Mesothelial cell of epicardium (in vitro differentiated cells): ENCODE measurements at places on chromosomes 6 and 20.

GRCh38 chr6:31580807-31581433 is 1.3 kb downstream of the LTB start:
- peaks cover 2% of the 10 kb centered on the region for H3K27me3 ChIP-seq
- H3K27ac ChIP-seq = peak overlapping the region; percentile 87
- H3K36me3 ChIP-seq = no peaks in the 10 kb centered on the region
- peaks cover 10% of the 10 kb centered on the region for H3K4me1 ChIP-seq

- H3K27me3 ChIP-seq = no peaks in the 10 kb centered on the region
- no peaks in the 10 kb centered on the region for H3K4me1 ChIP-seq
- H3K36me3 ChIP-seq = no peaks in the 10 kb centered on the region
- no peak overlapping the region for H3K4me3 ChIP-seq
- H3K27ac ChIP-seq = no peak overlapping the region
Measured at GRCh38 chr6:21556511-21556910, 37.0 kb upstream of the SOX4 start.

GRCh38 chr6:157644043-157644810 is 178.8 kb upstream of the SNX9 start:
- H3K4me3 ChIP-seq = no peak overlapping the region
- no peak overlapping the region for H3K27ac ChIP-seq
- no peak for DNase-seq
- no peaks in the 10 kb centered on the region for H3K27me3 ChIP-seq
- H3K4me1 ChIP-seq = peaks cover 12% of the 10 kb centered on the region

DNA sequence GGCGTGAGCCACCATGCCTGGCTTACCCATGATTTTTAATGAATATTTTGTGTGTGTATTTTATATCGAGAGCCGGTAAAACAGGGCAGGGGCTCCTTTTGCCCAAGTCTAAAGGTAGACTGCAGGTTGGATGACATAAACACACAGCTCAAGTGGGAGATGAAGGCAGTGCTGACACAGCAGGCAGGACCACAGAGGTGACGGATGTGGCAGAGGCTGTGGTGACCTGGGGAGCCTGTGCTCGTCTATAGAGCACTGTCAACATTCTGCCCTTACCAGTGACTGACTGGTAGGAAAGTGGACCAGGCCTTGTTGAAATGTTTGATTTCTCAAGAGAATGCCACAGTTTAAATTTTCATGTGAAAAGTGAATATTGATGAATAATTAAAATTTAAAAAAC is 137.5 kb downstream of the ZFP64 start:
- H3K27me3 ChIP-seq = no peaks in the 10 kb centered on the region
- no peak overlapping the region for H3K27ac ChIP-seq
- peaks cover 14% of the 10 kb centered on the region for H3K36me3 ChIP-seq
- no peak overlapping the region for H3K4me3 ChIP-seq
- no peak for DNase-seq

DNA sequence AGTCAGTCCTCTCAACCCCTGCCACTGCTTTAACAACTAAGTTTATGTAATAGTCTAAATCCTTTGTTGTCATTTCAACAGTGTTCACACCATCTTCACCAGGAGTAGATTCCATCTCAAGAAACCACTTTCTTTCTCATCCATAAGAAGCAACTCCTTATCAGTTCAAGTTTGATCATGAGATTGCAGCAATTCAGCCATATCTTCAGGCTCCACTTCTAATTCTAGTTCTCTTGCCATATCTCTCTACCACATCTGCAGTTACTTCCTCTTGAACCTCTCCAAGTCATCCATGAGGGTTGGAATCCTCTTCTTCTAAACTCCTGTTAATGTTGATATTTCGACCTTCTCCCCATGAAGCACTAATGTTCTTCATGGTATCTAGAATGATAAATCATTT is 57.9 kb upstream of the FOXO3 start:
- no peaks in the 10 kb centered on the region for H3K27me3 ChIP-seq
- H3K27ac ChIP-seq = no peak overlapping the region
- DNase-seq = no peak
- H3K4me1 ChIP-seq = peaks cover 5% of the 10 kb centered on the region
- H3K36me3 ChIP-seq = peaks cover 11% of the 10 kb centered on the region

DNA sequence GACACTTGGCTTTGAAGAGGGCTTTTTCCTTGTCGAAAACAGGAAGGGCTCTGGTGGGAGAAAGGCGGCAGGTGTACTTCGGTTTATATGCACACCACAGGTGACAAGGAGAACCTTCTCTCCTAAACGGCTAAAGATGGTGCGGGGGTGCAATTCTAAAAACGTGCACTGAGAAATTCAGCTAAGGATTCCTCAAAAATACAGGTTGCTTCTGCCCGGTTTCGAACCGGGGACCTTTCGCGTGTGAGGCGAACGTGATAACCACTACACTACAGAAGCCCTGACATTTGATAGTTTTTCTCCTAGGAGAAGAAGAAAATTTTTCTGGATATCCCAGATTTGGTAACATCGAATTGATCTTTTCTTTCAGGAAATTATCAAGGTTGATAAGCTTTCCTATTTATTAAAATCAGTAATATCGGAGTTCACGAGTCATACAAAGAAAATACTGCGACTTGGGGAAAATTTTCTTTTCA is 32.0 kb downstream of the POM121L2 start:
- H3K4me1 ChIP-seq = peaks cover 8% of the 10 kb centered on the region
- peaks cover 10% of the 10 kb centered on the region for H3K27me3 ChIP-seq
- H3K36me3 ChIP-seq = no peaks in the 10 kb centered on the region
- peak overlapping the region; percentile 78 for H3K27ac ChIP-seq
- H3K4me3 ChIP-seq = peak overlapping the region; percentile 94
- peak; percentile 67 for DNase-seq

GRCh38 chr20:5488823-5489222 is 172.1 kb upstream of the PROKR2 start:
- H3K27ac ChIP-seq = no peak overlapping the region
- H3K4me3 ChIP-seq = no peak overlapping the region
- DNase-seq = no peak
- no peaks in the 10 kb centered on the region for H3K36me3 ChIP-seq
- H3K27me3 ChIP-seq = peaks cover 68% of the 10 kb centered on the region
- no peaks in the 10 kb centered on the region for H3K4me1 ChIP-seq

- H3K27me3 ChIP-seq = peaks cover 3% of the 10 kb centered on the region
- no peak overlapping the region for H3K27ac ChIP-seq
- no peaks in the 10 kb centered on the region for H3K36me3 ChIP-seq
- H3K4me1 ChIP-seq = no peaks in the 10 kb centered on the region
Measured at GRCh38 chr6:167079853-167080297, 43.0 kb upstream of the CCR6 start.

GRCh38 chr20:1637755-1638154 is 17.9 kb upstream of the SIRPB1 start:
- peaks cover 6% of the 10 kb centered on the region for H3K4me1 ChIP-seq
- no peak overlapping the region for H3K27ac ChIP-seq
- H3K4me3 ChIP-seq = no peak overlapping the region
- DNase-seq = no peak
- H3K27me3 ChIP-seq = peaks cover 5% of the 10 kb centered on the region

DNA sequence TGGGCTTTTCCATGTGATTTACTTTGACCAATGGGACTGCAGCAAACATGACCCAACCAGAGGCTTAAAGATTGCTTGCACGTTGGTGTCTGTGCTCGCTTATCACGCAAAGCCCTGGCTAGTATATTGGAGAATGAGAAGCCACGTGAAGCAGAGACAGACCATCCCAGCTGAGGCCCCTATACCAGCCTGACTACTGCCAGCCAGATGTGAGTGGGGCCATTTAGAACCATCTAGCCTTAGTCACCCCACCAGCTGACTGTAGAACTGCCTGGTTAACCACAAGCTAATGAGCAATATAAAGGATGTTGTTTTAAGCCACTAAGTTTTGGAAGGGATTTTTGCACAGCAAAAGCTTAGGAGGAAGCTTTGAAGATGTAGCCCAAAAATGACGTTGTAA is 74.5 kb downstream of the MACROD2 start:
- H3K4me3 ChIP-seq = no peak overlapping the region
- H3K27ac ChIP-seq = no peak overlapping the region
- DNase-seq = no peak

DNA sequence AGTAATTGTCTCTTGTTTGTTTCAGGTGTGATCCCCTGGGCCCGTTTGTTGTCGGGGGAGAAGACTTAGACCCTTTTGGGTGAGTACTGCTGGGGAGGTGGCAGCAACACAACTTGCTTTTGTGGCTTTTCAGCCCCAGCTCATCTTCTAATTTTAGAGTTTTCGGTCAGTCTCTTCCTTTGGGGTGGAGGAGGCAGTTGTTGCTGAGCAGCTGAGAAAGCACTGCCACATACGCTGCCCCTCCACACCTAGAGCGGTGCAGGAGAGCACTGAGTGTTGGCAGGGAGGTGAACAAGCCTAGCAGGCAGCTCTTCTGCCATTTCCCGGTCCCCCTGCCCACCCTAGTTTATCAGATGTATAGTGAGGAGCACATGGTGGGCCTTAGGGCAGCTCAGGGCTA is 21.7 kb downstream of the TMEM74B start:
- no peak overlapping the region for H3K4me3 ChIP-seq
- H3K27me3 ChIP-seq = no peaks in the 10 kb centered on the region
- no peak overlapping the region for H3K27ac ChIP-seq
- H3K36me3 ChIP-seq = peaks cover 51% of the 10 kb centered on the region
- no peaks in the 10 kb centered on the region for H3K4me1 ChIP-seq
- no peak for DNase-seq

GRCh38 chr20:52469128-52469527 is 277.5 kb upstream of the ZFP64 start:
- peaks cover 31% of the 10 kb centered on the region for H3K27me3 ChIP-seq
- H3K4me1 ChIP-seq = peaks cover 6% of the 10 kb centered on the region
- peak overlapping the region; percentile 31 for H3K27ac ChIP-seq

GRCh38 chr6:40440053-40440452 is 147.1 kb downstream of the LRFN2 start:
- peaks cover 2% of the 10 kb centered on the region for H3K4me1 ChIP-seq
- H3K36me3 ChIP-seq = no peaks in the 10 kb centered on the region
- H3K27ac ChIP-seq = no peak overlapping the region
- peaks cover 7% of the 10 kb centered on the region for H3K27me3 ChIP-seq

- no peaks in the 10 kb centered on the region for H3K4me1 ChIP-seq
- no peaks in the 10 kb centered on the region for H3K36me3 ChIP-seq
- no peak overlapping the region for H3K4me3 ChIP-seq
Measured at GRCh38 chr6:169869301-169869700, 117.9 kb downstream of the ERMARD start.

GRCh38 chr6:89260832-89261231 is 43.7 kb upstream of the GABRR1 start:
- DNase-seq = peak; percentile 37
- peaks cover 13% of the 10 kb centered on the region for H3K4me1 ChIP-seq
- no peak overlapping the region for H3K27ac ChIP-seq
- H3K27me3 ChIP-seq = no peaks in the 10 kb centered on the region

DNA sequence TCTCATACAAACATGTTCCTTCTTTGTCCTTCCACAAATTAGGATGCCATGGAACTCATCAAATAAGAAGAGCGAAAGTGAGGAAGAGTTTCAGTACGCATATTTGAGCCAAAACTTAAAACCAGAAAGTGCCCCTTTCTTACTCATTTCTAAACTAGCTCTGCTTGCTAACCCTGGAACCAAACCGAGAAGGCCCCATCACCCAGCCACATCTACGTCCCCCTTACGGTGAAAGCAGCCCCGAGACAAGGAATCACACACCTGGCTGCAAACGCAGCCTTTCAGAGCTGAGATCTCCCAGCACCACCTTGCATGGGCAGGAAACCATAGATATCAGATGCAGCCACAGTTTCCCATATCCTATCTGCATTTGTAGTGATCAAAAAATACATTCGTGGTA is 28.5 kb downstream of the TRERF1 start:
- H3K4me3 ChIP-seq = no peak overlapping the region
- H3K4me1 ChIP-seq = peaks cover 2% of the 10 kb centered on the region
- no peak for DNase-seq
- H3K27me3 ChIP-seq = no peaks in the 10 kb centered on the region

- no peaks in the 10 kb centered on the region for H3K4me1 ChIP-seq
- no peak for DNase-seq
- H3K27ac ChIP-seq = no peak overlapping the region
- no peak overlapping the region for H3K4me3 ChIP-seq
- no peaks in the 10 kb centered on the region for H3K36me3 ChIP-seq
Measured at GRCh38 chr6:85096976-85097375, 332.6 kb upstream of the TBX18 start.

DNA sequence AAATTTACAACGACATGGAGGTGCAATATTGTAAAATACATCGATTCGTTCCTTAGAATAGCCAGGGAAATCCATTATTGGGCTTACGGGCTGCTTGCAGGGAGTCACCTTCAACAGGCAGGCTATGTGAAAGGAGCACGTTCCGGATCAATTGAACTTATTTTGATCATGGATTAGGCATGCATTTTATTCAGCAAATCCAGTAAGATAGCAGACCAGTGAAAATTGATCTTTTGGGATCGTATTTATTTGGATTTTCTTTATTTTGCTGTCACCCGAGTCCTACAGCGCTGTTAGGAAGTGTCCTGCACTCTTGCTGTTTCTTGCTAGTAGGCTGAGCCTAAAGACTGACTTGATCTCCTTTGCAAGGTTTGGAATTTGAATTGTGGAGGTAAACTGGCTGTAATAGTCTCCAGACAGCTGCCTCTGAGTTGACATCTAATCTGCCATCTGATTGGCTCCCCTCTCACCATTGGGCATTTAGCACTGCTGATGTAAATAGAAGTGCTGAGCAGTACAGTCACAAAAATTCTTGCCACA is 3.0 kb downstream of the ARID1B start:
- DNase-seq = no peak
- no peaks in the 10 kb centered on the region for H3K27me3 ChIP-seq
- H3K4me1 ChIP-seq = peaks cover 51% of the 10 kb centered on the region
- H3K4me3 ChIP-seq = peak overlapping the region; percentile 87
- peak overlapping the region; percentile 86 for H3K27ac ChIP-seq

DNA sequence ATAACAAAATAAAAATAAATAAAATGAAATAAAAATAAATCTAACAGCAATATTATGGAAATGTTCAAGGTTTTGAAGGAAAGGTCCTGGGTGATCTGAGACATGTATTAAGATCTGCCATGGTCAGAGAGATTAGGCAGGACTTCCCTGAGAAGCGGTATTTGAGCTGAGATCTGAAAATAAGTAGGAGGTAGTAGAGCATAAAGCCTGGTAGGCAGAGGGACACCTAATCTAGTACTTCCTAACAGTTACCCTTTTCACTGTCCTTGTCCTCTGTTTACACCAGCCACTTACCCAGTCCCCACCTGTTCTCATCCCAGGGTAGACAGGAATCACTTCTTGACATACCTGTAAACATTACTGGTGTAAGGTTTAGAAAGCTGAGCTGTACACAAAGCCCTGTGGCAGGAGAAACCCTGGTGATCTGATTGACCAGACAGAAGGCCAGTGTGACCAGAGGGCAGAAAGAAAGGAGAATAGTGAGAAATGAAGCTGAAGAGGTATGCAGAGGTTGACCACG is 8.3 kb upstream of the ZNF318 start:
- no peak for DNase-seq
- H3K27ac ChIP-seq = no peak overlapping the region
- H3K4me3 ChIP-seq = no peak overlapping the region
- H3K36me3 ChIP-seq = no peaks in the 10 kb centered on the region

- no peak overlapping the region for H3K27ac ChIP-seq
- no peaks in the 10 kb centered on the region for H3K36me3 ChIP-seq
- no peaks in the 10 kb centered on the region for H3K27me3 ChIP-seq
- H3K4me1 ChIP-seq = no peaks in the 10 kb centered on the region
- H3K4me3 ChIP-seq = no peak overlapping the region
- no peak for DNase-seq
Measured at GRCh38 chr6:104579310-104579863, 280.3 kb downstream of the HACE1 start.

GRCh38 chr20:17642404-17643269 is 39.4 kb downstream of the RRBP1 start:
- no peaks in the 10 kb centered on the region for H3K36me3 ChIP-seq
- peaks cover 14% of the 10 kb centered on the region for H3K4me1 ChIP-seq
- no peak overlapping the region for H3K27ac ChIP-seq
- DNase-seq = no peak

GRCh38 chr6:158072083-158072721 is 90.5 kb downstream of the SYNJ2 start:
- peak; percentile 79 for DNase-seq
- no peak overlapping the region for H3K4me3 ChIP-seq
- peak overlapping the region; percentile 60 for H3K27ac ChIP-seq
- no peaks in the 10 kb centered on the region for H3K27me3 ChIP-seq
- peaks cover 26% of the 10 kb centered on the region for H3K36me3 ChIP-seq
